H54 (cell line): ENCODE measurements at places on chromosomes 5 and 9.

GRCh38 chr5:57450991-57451876 is 31.4 kb downstream of the ACTBL2 start:
- no peak for DNase-seq

DNA sequence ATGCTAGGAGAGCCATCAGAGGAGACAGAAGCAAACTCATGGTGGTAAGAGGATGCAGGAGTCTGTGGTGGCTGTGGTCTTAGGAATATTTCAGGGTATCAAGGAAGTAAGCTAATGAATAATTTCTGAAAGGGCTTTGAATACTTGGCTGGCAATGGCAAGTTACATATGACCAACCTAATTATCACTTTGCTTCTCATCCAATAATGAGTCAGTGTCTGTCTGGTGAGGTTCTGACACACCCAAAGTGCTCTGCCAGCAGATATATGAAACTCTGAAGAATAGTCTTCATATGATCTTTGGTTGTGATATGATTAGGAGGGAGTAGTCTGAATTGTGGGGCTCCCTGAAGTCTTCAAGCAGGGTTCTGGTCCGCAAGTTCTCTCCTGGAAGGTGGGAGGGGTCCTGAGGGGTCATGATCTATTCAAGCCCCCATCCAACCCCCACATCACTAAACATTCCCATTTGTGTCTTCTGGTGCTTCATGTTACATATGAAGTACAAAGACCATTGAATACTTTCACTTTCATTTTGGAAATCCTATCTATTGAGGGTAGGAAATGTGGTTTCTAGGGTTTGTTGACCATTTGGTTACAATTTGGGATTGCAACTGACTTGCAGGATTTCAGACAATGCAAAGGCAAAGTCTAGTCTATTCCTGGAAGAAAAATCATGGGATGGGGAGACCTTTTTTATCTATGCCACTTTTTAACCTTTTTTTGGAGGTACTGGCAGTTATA is 199.9 kb upstream of the CDKN2B start:
- DNase-seq, result no peak

DNA sequence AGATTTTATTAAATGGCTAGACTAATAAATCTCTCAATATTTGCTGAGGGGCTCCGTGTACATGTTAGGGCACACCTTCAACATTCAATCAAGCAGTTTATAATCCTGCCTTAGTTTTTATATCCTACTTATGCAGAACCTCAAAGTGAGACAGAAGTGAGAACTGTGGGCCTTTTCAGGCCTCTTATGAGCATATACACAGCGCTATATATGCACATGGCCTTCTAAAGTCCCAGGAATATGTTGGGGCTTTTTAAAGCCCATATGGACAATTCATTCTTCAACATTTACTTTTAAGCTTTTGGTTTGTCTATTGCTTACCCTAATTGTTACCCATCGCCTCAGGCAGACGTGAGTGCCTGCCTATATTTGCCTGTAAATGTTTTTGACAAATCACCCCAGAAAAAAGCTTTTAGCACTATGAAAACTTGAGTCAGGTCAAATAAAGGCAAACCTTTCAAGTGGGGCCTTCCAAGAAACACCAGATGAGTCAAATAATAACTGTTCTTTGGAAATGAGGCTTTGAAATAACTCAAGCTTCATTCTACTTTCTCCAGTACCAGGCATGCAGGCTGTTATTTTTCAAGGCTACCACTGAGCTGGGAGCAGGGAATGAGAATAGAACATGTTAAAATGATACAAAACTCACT is 58.2 kb downstream of the ESM1 start:
- no peak for DNase-seq

- no peak for DNase-seq
These were observed 499.3 kb downstream of the SPOCK1 start for GRCh38 chr5:136999787-137000186.

DNA sequence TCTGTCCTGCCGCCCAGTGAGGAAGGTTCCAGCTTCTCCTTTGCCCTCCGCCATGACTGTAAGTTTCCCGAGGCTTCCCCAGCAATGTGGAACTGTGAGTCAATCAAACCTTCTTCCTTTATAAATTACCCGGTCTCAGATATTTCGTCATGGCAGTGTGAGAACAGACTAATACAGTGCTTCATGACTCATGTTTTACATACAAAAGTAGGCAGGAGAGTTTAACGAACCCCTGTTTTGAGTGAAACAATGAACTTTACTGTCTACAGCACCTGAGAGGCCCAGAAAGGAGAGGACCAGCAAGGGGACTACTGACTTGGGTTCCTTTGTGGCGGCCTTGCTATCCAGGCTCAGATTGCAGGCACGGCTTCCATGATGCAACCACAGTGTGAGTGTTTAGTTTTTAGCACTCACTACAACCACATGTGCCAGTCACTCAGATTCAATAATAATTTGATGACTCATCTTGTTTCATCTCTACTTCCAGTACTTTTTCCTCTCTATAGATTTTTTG is 139.1 kb upstream of the CLINT1 start:
- no peak for DNase-seq

GRCh38 chr5:52802272-52802973 is 14.7 kb downstream of the ITGA1 start:
- DNase-seq, result no peak
